Pulmonary artery endothelial cell (primary cell): ENCODE measurements at places on chromosomes 13 and 19. TPM values are rescaled to one million over a fixed set of nuclear protein-coding genes. Genes with fewer than 3 reads are reported as not detected.

GFY gene
- total RNA-seq, result not detected in 2 replicates

OR10H5 gene
- not detected in 2 replicates for total RNA-seq

COMP gene
- not detected in 2 replicates for total RNA-seq

VSIG10L gene
- total RNA-seq, result 0.04 and 0.07 TPM in 2 replicates

ZNF534 gene
- total RNA-seq, result 0.07 TPM in 1 of 2 replicates, not detected in the other
